Stimulated activated CD8-positive, alpha-beta memory T cell treated with anti-CD3 and anti-CD28 coated beads, Interleukin-7, amount 100 ng/mL, for 1 hour (primary cell): ENCODE measurements at places on chromosomes 12 and 14.

GRCh38 chr14:24982472-24983155 is 67.3 kb downstream of the STXBP6 start:
- DNase-seq: no peak

GRCh38 chr12:107586256-107586970 is 99.2 kb upstream of the PWP1 start:
- DNase-seq: no peak

DNA sequence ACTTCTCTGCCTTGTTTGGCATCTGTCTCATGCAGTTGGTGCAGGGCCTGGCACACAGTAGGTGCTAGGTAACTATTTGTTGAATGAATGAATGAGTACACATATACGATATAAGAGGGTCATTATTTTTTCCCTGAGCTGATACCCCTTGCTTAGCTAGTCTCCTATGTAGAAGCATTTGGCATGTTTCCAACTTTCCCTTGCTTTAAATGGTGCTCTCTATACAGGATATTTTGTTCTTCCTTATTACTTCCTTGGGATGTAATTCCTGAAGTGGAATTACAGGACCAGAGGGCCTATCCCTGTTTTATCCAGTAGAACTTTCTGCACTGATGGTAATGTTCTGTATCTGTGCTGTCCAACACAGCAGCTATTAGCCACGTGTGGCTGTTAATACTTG is 250.1 kb upstream of the PWP1 start:
- DNase-seq: no peak

DNA sequence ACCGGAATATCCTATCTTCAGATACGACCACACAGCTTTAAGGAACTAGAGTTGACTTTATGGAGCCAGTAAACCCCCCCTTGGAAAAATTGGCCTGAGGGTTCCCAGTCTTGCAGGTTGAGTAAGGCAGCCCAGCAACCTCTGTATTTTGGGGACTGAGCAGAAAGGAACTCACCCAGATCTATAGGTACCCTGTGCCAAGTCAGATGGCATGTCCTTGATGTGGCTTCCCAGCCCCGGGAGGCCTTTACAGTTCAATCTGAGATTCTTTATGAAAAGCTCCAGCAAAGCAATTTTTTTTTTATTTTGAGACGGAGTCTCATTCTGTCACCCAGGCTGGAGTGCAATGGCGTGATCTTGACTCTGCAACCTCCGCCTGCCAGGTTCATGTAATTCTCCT is 27.6 kb downstream of the TMEM121 start:
- DNase-seq: no peak

GRCh38 chr12:105206686-105207374 is 29.1 kb downstream of the APPL2 start:
- DNase-seq: no peak

DNA sequence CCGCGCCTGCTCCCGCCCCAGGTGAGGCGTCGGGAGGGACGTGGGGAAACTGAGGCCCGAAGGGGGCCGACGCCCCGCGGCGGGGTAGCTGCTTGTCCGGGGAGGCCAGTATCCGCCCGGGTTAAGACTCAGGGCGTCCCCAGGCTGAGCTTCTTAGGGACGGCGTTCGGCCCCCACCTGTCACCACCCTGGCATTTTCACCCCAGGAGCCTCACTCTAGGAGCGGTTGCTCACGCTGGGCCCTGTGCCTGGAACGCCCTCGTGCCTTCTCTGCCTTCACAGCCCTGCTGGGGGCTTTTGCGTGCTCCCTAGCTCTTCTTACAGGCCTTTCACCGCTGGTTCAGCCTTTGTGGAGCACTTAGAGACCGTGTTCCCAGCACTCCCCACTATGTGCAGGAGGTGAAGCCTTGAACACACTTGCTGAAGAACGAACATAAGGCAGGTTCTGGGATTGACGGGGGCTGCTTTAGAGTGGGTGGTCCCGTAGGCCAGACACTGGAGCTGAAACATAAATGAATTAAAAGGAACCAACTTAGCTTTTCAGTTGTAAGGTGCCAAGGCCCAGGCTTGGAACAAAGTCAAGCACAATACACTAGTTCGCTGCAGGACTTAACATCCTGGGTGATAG is 601 bp downstream of the ZNF839 start:
- no peak for DNase-seq

DNA sequence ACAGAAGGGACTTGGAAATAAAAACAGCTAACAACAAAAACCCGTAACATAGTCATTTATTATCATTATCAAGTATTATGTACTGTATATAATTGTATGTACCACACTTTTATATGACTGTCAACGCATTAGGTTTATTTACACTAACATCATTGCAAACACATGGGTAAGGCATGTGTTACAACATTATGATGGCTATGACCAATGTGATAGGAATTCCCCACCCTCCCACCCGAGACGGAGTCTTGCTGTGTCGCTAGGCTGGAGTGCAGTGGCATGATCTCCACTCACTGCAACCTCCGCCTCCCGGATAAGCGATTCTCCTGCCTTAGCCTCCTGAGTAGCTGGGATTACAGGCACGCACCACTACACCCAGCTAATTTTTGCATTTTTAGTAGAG is 82.6 kb downstream of the ERC1 start:
- no peak for DNase-seq

DNA sequence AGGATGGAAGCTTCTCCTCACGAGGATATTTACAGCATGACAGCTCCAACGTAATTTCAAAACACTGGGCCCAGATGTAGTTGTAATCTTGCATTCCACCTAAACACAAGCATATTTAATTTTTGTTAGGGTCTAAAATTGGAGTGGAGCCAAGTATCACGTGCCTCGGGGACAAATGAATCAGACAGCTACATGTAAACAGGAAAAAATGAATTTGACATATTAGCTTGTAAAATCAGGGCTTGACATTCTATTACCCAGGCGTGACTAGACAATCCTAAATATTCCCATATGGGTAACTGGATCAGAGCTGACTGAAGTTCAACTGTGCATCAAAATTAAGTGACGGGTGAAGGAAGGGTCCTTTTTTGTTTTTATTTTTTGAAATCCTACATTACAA is 59.0 kb downstream of the MDM2 start:
- DNase-seq: no peak

- DNase-seq: no peak
Measured at GRCh38 chr12:15590180-15590826, 198.9 kb downstream of the EPS8 start.
